ENCODE measurements at places on chromosomes 16 and 17.

- no peak for DNase-seq
Measured at GRCh38 chr17:34850023-34850422, 111.2 kb downstream of the CCT6B start.

GRCh38 chr17:43125967-43126910, 1.1 kb upstream of the BRCA1 start:
- DNase-seq = no peak

- DNase-seq = peak; percentile 80
Measured at GRCh38 chr16:20740901-20741521, 607 bp downstream of the THUMPD1 start.

DNA sequence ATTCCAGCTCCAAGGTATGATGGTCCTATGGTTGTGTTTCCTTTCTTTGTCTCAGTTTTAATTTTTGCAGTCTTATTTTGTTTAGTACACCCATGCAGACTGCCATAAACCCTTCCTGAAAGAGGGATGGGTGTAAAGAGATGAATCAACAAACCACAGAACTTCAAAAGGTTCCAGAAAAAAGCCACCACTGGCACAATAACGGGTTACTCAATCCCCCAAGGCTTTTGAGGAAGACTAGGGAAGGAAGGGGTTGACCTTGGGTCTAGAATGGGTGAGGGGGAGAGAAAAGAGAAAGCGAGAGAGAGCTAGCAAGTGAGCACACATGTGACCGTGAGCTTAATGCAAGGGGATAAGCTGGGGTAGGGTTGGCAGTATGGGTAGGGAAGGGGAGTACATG, 168.1 kb downstream of the XYLT1 start:
- no peak for DNase-seq

DNA sequence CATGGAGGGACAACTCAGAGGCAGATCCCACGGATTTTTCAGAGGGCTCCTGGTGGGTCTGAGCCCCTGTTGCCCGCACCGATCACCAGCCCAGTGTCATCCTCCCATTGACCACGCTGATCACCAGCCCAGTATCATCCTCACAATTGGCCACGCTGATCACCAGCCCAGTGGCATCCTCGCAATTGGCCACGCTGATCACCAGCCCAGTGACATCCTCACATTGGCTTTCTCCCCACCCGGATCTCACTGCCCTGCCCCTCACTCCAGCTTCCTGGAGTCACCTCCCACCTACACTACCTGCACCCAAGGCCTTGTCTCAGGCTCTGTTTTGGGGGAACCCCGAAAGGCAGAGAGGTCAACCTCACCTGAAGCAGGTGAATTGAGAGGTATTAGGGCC, 358.2 kb upstream of the TNRC6C start:
- DNase-seq = no peak

GRCh38 chr17:54903375-54903774, 2.7 kb downstream of the TOM1L1 start:
- DNase-seq = no peak

DNA sequence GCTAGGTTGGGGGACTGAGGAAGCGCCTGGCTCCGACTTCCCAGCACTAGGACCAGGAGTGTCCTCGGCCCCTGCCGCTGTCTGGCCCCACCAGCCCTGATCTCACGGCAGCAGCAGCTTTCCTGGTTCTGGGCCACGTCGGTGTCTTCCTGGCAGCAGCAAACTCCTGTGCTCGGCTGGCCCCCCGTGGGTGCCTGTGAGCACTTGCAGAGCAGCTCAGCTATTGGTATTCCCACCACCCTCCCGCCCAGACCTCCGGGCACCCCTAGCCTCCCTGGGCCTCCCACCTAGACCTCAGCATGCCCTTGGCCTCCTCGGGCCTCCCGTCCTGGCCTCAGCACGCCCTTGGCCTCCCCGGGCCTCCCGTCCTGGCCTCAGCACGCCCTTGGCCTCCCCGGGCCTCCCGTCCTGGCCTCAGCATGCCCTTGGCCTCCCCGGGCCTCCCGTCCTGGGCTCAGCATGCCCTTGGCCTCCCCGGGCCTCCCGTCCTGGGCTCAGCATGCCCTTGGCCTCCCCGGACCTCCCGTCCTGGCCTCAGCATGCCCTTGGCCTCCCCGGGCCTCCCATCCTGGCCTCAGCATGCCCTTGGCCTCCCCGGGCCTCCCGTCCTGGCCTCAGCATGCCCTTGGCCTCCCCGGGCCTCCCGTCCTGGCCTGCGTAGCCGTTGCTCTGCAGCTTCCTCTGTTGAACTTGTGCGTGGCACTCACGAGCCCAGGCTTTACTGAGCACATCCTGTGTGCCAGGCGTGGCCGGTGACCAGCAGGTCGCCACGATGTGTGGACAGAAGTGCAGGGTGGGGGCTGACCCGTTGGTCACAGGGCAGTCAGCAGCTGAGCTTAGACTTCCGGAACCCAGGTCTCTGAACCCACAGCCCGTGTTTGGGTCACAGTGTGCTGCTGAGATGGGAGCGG, 51.8 kb upstream of the ACSF3 start:
- no peak for DNase-seq

DNA sequence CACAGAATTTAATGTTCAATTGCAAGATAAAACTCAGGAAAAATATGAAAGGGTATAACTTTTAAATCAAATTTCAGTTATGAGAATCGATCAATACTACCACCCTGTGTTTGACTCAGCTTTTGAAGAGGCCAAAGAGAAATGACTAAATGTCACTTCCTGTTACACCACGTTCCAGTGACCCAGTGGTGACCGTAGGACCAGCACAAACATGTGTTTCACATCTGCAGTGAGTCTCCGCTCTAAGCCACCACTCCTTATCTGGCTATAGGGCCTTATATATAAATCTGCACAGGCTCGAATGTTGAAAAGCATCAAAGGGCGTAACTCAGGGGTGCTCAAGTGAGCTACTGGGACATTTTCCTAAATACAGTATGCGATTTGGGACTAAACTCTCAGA, 36.1 kb downstream of the CYB5D2 start:
- no peak for DNase-seq

DNA sequence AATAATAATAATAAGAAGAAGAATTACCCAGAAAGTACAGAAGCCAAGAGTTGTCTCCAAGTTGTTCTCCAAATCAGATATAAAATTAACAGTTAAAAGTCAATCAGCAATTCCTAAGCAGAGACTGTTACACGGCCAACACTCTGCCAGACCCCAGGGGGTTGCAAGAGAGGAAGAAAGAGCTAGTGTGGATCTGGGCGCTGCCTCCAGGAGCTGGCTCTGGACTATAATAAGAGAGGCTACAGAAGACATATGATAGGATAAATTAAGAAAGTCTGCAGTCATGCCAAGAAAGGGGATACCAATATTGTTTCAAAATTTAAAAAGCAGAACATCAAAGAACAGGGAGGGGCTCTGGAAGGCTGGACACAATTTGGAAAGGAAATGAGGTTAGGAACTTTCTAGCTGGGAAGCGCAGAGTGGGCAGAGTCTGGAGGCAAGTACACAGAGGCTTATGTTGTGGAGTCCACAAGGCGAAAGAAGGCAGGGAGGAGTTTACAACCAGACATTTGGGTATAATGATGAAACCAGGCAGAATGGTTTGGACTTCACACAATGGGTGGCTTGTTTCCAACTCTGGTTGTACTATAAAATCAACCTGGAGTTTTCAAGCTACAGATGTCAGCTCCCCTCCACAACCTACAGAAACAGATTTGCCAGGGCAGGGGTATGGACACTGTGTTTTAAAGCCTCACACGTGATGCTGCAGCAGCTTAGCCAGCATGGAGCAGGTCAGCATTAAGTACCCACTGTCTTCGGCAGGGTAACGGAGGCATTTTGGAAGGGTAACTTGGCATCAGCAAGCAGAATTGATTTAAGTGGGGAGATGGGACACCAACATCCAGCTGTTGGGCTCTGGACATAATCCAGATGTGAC, 49.4 kb downstream of the SLC39A11 start:
- DNase-seq = no peak

GRCh38 chr16:2385190-2385836, 43.9 kb upstream of the CCNF start:
- no peak for DNase-seq

GRCh38 chr16:55436587-55436986, 42.4 kb upstream of the MMP2 start:
- no peak for DNase-seq

DNA sequence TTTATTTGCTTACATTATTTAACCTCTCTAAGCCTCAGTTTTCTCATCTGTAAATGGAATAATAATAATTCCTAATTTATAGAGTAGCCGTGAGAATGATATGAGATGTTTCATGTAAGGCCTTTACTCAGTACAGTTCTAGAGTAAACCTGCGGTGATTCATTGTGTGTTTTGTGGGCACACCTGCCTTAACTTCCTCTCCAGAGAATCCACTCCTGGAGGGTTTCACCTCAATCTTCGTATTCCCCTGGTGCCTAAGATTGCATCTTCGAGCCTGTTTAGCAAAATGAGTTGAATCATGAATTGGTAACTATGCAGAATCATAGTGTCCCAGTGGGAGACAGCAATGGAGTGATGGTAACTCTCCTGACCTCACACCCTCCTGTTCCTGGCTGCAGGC, 52.3 kb downstream of the DNAH2 start:
- no peak for DNase-seq

DNA sequence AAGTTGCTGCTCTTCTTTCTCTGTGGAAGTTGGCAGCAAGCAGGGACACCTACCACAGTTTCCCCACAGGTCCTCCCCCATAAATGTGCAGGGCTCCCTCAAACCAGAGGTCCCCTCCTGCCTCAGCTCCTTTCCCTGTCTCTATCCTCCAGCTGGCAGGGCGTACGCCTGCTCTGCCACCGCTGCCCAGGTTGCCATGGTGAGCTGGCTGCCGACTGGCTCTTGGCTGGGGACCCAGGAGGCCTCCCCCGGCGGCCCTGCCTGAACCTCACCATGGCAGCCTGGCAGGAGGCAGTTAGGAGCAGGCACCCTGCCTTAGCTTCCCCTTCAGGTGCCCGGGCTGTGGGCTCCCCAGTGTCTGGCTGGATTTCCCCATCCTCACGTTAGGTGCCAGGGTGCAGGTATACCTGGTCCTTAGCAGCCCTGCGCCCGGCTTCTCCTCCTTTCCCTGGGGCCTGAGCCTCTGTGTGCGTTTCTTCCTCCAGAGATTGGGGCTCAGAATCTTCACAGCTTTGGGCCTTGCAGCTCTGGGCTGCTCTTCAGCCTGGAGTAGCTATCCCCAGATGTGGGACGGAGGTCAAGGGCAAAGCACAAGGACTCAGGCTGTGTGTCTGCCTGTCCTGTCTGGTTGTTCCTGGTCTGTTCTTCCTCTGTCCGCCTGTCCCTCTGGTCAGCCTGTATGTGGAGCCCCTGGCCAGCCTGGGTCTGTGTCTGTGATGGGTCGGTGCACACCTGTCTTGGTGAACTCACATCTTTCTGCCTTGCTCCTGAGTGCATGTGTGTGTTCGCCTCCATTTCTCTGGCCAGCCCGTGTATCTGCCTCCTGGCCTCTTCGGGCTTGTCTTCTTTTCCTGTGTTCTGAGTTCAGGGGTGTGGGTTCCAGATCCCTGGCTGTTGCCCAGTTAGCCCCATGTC, 15.7 kb downstream of the GJD3 start:
- no peak for DNase-seq

DNA sequence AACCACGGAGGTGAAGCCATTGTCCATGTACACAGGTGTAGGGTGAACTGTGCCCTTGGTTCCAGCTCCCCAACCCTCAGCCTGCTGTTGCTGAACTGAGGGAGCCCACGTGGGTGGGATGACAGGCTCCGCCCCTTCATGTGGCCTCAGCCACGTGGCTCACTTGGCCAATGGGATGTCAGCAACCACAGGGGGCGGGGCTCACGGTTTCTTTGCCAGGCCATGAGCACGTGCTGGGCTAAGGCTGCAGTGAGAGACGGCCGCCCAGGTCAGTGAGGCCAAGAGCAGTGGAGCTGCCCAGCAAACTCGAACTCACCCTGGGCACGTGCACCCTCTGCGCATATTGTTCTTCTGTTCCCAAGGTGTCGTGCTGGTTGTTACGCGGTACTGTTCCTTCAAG, 282.6 kb downstream of the IRF8 start:
- no peak for DNase-seq

GRCh38 chr17:83074486-83075223, 4.8 kb upstream of the METRNL start:
- no peak for DNase-seq

DNA sequence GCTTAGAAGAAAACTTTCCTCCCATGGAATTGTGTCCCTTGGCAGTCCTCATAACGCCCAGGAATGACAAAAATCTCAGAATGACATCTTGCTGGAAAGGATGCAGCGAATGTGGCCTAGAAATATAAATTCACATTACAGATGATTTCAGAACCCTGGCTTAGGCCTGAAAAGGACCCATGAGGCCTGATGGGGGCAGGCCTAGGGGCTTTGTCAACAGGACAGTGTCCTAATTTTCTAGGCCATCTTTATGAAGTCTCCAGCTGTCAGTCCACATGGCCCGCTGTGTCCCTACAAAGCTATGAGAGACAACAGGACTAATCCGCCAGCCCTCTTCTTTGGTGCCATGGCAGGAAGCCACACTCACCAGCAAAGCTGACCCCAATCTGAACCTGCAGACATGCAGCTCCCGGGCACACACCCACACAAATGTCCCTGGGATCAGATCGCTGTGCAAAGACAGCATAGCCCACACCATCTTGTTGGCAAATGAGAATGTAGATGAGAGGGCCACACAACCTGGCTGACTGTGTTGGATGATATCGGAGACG, 40.4 kb upstream of the DNAH17 start:
- DNase-seq = no peak

GRCh38 chr17:48373130-48373830, 56.7 kb downstream of the SKAP1 start:
- DNase-seq = no peak

GRCh38 chr16:71288570-71288889, 672 bp downstream of the CMTR2 start:
- no peak for DNase-seq

GRCh38 chr17:50394711-50395110, 2.6 kb downstream of the LRRC59 start:
- no peak for DNase-seq

DNA sequence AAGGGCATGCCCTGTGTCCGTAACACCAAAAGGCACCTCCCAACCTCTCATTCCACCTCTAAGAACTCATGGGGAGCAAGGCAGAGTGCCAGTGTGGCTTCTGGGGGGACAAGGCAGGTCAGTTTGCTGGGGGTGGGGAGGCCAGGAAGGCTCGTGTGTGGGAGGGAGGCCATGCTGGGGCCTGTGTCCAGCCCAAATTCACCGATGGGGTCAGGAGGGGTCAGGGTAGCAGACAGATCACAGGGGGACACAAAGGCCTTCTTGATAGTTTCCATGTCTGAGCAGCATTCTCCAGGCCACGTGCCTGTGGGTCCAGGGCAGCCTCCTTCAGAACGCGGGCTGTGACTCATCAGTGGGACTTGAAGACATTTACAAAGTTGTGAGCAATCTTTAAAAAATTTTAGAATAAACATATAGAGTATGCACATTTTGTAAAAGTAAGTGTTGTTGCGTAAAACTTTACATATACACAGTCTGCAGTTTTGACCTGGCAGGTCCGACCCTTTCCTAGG, 20.9 kb downstream of the SPACA3 start:
- DNase-seq = no peak

DNA sequence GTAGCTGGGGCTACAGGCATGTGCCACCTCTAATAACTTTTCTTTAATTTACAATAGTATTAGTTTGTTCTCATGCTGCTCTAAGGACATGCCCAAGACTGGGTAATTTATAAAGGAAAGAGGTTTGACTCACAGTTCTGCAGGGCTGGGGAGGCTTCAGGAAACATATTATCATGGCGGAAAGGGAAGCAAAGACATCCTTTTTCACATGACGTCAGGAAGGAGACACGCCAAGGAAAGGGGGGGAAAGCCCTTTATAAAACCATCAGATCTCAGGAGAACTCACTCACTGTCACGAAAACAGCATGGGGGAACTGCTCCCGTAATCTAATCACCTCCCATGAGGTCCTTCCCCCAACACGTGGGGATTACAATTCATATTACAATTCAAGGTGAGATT, 18.3 kb downstream of the IL4R start:
- no peak for DNase-seq

- DNase-seq = no peak
Measured at GRCh38 chr17:17848311-17849082, 11.7 kb upstream of the SREBF1 start.
